ENCODE measurements at places on chromosomes 3 and 15.

DNA sequence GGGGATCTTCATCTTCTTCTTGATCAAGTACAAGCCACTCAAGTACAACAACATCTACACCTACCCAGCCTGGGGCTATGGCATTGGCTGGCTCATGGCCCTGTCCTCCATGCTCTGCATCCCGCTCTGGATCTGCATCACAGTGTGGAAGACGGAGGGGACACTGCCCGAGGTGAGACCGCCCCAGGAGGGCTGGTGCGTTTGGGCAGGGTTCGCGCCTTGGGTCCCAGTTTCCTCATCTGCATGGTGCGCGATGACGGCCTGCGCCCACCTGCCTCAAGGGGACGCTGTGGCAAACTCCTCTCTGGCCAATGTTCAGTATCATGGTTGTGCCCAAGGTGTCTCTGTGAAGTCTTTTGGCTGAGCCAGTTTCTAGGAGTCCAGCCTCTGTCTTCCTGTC lies 57.5 kb upstream of the SLC6A1 start:
- DNase-seq: no peak

DNA sequence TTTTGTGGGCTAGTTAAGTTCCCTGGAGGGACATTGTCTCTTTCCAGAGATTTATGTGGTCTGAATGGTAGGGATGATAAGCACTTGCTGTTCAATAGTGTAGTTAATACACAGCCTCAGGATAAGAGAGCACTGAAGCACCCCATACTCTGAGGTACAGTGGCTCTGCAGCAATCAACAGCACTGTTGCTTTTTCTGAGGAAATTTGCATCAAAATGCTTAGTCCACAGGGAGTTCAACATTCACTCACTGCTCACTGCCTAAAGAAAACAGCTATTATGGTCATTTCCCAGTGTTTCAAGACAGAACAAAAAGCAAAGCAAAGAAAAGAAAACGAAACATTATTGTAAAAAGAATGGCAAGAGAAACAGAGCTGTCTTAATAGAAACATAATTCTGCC lies 441.9 kb downstream of the PLOD2 start:
- DNase-seq: no peak

- no peak for DNase-seq
Observed at GRCh38 chr3:169286214-169286613, 377.3 kb downstream of the MECOM start.

- no peak for DNase-seq
Observed at GRCh38 chr3:190586631-190587011, 72.7 kb downstream of the IL1RAP start.

DNA sequence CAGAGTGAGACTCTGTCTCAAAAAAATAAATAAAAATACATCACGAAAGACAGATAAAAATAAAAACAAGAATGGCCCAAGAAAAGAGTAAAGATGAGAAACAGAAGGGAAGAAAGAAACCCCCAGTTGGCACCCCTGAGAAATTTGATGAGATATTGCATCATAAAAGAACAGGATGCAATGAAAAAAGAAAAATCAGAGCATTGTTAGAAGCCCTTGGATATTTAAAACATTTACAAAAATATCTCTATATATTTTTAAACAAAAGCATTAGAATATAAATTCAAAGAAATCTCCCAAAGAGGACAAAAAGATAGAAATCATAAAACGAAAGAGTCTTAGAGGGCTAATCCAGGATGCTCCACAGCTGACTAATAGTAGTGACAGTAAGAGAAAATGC lies 18.6 kb upstream of the ZBTB38 start:
- no peak for DNase-seq

GRCh38 chr15:79736435-79737000 lies 160.3 kb downstream of the MTHFS start:
- no peak for DNase-seq

GRCh38 chr15:98888820-98889479 lies 118.6 kb downstream of the PGPEP1L start:
- DNase-seq: no peak

GRCh38 chr3:4320096-4320911 lies 17.1 kb downstream of the SETMAR start:
- DNase-seq: no peak

DNA sequence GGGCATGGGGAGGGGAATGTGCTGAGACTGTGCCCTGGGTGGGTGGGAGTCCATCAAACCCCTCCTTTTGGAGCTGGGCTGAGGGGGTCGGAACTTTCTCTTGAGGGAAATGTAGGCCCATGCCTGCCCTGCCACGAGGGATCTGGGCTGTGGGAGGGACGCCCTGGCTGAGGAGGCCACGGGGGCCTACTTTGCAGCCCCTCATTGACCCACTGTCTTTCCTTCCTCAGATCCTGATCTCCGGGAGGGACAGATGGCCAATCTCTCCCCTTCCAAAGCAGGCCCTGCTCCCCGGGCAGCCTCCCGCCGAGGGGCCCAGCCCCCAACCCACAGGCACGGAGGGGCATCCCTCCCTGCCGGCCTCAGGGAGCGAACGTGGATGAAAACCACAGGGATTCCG lies 25.3 kb downstream of the LOXL1 start:
- DNase-seq: no peak

GRCh38 chr15:46410705-46411104 lies 775.9 kb downstream of the SQOR start:
- DNase-seq: no peak

GRCh38 chr15:95840004-95840403 lies 490.5 kb upstream of the NR2F2 start:
- no peak for DNase-seq

- no peak for DNase-seq
Observed at GRCh38 chr15:70248116-70249025, 150.7 kb upstream of the TLE3 start.

- DNase-seq: no peak
Observed at GRCh38 chr3:18666655-18667054, 241.5 kb upstream of the SATB1 start.

- no peak for DNase-seq
Observed at GRCh38 chr3:73404435-73404834, 220.3 kb downstream of the PDZRN3 start.
